ENCODE measurements at places on chromosomes 1 and 21.

GRCh38 chr1:8533124-8533523, 215.2 kb downstream of the SLC45A1 start:
- DNase-seq = no peak

DNA sequence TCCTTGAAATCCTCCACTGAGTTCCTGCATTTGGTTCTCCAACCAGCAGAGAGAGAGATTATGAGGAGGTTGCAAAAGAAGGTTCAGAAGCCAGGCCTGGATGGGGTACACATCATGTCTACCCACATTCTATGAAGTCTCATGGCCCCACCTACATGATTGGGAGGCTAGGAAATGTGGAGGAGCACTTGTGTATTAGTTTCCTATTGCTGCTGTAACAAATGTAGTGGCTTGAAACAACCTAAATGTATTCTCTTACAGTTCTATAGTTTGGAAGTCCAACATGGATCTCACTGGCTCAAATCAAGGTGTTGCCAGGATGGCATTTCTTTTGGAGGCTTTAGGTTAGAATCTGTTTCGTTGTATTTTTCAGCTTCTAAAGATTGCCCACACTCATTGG, 134.2 kb upstream of the ZNF648 start:
- DNase-seq = no peak

- peak; percentile 76 for DNase-seq
These were observed 19.5 kb downstream of the XKR8 start for GRCh38 chr1:27979151-27979858.

- no peak for DNase-seq
These were observed 57.8 kb downstream of the SERINC2 start for GRCh38 chr1:31470794-31471315.

- no peak for DNase-seq
These were observed 162.5 kb downstream of the PCBP3 start for GRCh38 chr21:45806042-45806441.

DNA sequence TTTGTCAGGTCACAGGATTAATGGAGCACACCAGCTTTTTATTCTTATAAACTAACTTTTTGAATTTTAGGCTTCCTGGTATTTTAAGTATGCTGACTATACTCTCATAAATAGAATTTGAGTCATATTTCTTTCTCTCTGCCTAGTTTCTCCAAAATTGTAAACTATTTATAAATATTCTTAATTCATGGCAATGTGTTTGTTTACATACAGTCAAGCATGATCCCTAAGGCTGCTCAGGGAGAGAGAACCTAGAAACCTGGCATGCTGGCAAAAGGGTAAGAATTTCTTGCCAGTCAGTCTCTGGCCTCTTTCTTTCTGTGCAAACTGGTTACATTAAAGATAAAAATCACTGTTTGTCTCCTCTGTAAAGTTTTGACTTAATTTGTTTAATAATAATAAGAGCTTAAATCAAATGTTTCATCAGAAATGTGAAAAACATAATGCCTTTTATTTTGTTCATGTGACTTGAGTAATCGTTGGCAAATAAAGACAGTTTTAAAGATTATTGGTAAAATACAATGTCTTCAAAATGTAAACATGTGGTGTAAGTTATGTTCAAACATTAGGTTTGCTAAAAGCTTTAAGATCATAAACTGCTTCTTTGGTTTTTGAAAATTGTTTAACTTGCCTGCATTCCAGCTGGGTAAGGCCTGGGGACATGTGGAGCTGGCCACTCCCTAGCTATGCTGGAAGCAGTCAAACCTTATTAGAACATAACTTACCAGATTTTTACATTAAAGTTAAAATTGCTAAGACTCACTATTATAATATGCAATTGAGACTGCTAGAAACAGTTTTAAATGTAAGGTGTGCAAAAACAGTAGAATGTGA, 1401.7 kb downstream of the NCAM2 start:
- no peak for DNase-seq

- no peak for DNase-seq
These were observed 13.4 kb downstream of the PLA2G5 start for GRCh38 chr1:20083178-20083944.

GRCh38 chr1:42684139-42684538, 1.9 kb downstream of the YBX1 start:
- DNase-seq = peak; percentile 36

DNA sequence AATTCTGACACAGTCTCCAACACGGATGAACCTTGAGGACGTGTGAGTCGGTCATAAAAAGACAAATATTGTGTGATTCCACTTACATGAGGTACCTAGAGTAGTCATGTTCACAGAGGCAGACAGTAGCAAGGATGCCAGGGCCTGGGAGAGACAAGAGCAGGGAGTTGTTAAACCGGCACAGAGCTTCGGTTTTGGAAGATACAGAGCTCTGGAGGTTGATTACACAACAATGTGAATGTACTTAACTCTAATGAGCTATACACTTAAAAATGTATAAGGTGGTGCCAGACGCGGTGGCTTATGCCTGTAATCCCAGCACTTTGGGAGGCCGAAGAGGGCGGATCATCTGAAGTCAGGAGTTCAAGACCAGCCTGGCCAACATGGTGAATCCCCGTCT, 37.8 kb upstream of the NEK2 start:
- no peak for DNase-seq

DNA sequence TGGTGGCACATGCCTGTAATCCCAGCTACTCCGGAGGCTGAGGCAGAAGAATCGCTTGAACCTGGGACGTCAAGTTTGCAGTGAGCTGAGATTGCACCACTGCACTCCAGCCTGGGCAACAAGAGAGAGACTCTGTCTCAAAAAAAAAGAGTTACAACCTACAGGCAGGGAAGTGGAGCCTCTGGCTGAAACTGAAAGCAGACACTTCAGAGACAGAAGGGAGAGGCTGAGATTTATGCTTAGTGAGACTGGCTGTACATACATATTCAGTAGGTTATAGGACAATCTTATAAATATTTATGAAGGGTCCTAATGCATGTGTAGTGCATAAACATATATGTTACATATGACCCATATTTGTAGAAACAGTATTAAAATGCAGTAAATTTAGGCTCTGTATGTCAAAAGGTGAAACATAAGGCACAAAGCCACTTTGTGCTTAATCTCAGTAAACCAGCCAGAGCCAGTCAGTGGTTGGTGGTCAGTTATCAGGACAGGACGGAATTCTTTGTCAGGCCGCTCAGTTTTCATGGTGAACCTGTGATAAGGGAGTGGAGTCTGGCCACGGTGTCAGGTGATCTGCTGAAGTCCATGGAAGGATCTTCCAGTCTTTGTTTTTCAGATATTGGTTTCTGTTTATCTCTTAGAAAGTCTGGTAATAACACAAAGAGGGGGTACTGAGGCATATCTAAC, 13.7 kb downstream of the RHEX start:
- peak; percentile 9 for DNase-seq

DNA sequence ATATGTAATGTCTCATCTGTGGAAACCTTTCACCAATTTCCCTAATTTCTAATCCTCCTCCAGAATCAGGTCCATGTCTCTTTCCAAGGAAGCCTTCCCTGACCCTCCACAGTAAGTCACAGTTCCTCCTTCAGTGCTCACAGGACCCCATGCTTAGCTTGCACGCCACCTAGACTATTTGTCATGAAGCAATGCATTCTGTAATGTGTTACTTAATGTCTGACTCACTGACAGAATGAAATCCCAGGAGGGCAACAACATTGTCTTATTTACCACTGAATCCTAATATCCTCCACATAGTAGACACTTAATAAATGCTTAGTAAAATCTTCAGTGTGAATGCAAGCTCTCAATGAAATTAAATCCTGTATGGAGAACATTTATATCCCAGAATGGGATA, 245.9 kb upstream of the PLD5 start:
- no peak for DNase-seq

- no peak for DNase-seq
These were observed 25.6 kb downstream of the MCOLN3 start for GRCh38 chr1:85022700-85023099.

- DNase-seq = no peak
These were observed 28.6 kb upstream of the DUSP23 start for GRCh38 chr1:159752135-159752580.

GRCh38 chr1:2494323-2494693, 18.2 kb downstream of the PLCH2 start:
- peak; percentile 55 for DNase-seq

DNA sequence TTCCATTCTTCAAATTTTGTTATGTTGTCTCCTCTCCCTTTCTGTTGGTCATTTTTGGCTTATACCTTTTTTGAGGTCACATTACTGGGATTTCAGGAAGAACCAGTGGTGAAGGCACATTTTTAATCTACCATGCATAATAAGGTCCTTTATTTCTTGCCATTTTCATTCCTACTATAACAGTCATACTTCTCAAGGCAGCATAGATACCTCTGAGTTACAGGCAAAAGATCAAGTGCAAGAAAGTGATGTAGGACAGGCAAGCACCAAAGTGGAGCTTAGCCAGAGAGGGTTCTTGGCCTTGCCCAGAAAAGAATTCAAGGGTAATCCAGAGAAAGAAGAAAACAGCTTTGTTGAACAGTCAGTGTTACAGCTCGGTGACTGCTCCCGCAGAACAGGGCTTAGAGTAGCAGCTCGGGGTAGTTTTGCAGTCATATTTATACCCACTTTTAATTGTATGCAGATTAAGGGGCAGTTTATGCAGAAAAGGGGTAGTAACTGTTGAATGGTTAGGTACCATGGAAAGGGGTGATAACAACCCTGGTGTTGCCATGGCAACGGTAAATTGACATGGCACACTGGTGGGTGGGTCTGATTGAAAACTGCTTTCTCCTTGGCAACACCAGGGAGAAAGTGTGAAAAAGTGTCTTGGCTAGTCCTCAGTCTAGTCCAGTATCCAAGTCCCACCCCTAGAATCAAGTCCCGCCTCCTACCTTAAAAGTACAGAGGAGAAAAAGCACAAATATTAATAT, 39.6 kb upstream of the DOCK7 start:
- DNase-seq = no peak

GRCh38 chr1:184768467-184768866, 13.8 kb upstream of the EDEM3 start:
- no peak for DNase-seq

DNA sequence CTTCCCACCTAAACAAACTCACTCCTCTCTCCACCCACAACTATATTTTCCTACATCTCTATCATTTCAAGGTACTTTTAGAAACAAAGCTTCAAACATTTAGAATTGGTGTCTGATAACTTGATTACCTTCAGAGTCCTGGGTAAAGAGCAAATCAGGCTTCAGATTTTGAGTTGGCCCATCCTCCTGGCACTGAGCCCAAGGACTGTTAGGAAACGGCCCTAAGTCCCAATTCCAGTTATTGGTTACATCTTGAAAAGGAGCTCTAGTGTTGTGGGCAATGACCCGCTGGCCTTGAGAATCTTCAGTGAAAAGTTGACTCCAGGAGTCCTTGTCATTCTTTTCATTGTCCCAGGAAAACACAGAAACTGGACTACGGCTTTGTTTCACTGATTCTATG, 15.1 kb downstream of the MTFR1L start:
- no peak for DNase-seq

DNA sequence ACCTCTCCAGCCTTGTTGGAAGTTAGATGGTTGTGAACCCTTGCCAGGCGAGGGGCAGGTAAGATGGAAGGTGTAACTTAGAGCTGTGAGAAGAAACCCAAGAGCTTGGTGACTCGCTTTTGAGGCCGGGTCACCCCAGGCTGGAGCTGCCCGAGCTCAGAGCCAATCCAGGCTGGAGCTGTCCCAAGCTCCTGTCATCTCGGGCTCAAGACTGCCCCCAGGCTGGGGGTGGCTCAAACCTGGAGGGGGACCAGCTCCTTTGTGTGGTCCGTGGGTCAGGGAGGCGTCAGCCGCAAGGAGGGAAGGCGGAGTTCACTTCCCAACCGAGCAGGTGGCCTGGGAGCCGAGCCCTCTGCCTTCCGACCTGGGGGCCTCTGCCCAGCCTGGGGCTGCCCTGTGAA, 2.0 kb downstream of the HUNK start:
- no peak for DNase-seq

GRCh38 chr1:204437796-204438570, 26.4 kb upstream of the PPP1R15B start:
- no peak for DNase-seq

- DNase-seq = peak; percentile 72
These were observed 136.5 kb downstream of the ZZZ3 start for GRCh38 chr1:77545970-77546369.

DNA sequence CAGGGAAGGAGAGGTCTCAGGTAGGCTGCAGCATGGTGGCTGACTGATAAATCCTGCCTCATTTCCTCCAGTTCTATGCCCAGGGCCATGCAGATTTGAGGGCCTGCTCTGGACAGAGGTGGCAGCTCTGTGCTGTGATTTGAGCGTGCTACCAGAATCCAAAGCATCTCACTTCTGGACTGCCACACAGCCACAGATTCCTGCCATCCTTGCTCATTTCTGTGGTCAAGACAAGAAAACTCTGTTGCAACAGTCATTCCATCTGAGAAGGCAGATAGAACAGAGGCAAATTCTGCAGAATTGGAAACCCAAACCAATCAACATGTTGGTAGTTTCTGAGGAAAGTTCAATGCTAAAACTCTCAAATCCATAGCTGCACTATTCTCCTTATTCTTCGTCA, 102.8 kb upstream of the GALNT2 start:
- no peak for DNase-seq
